KG1 (cell line): ENCODE measurements at places on chromosomes 5 and 9.

DNA sequence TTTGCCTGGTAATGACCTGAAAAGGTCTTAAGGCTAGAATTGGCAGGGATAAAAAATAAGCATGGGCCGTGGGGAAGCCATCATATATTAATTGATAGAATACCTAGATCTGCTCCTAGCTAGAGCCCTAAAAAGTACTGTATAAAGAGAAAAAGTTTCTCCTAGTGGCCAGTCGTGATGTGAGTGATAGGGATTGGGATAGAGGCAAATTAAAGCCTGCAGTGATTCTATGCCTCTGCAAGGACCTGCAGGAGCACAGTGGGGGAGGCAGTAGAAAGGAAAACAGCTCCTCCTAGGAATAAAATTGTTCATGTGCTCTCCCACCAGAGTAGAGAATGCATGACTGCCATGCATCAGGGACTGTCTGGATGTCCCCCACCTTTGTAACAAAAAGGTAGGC, 56.2 kb upstream of the FTMT start:
- no peak for DNase-seq

- DNase-seq = no peak
Observed at GRCh38 chr5:134394932-134395331, 16.7 kb downstream of the CDKN2AIPNL start.

DNA sequence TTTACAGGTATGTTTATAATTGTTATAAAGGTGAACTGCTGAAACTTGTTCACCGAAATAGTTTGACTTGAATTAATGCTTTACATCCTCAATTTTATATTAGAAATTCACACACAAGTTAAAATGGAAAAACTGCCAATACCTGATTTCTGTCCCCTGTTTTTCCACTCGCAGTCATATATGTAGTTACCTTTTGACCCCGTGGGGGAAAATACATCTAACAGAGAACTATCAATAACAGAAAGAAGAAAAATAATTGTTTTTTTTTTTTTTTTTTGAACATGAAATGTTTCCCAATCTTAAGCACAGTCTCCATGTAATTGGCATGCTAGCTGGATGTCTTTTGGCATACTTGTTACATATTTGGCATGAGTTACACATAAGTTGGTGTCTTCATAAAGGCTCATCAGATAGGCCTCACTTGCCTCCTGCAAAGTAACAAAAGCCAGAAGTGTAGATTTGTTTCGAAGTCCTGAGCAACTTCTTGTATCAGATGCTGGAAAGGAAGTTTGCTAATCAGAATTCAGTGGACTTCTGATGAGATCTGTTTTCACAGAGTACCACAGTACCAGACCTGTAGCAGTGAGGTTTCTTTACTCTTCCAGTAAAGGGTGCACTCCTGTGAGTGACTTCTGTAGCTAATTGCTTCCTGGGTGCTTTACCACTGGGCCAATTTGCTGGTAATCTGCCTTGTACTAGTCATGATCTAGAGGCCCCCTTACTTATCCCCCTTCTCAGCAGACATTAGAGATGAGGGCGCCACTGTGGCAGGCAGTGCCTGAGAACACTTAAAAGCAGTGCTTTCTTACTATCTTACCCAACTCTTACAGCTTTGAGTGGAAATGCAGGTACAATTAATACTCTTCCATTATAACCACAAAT, 36.2 kb upstream of the CXXC5 start:
- no peak for DNase-seq

DNA sequence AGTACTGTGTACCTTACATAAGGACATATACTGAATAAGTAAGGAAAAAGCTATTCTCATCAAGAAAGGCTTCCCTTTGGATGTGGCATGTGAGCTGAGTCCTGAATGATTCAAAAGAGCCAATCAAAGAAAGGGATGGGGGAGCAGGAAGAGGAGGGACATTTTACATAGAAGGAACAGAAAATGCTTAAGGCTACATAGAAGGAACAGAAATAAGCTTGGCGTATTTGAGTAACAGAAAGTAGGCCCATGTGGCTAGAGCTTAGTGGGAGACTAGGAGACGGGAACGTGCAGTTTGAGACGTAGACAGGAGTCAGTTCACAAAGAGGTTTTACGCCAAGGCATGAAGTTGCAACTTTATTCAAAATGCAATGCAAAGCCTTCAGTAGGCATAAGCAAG, 126.3 kb downstream of the CEMIP2 start:
- no peak for DNase-seq

DNA sequence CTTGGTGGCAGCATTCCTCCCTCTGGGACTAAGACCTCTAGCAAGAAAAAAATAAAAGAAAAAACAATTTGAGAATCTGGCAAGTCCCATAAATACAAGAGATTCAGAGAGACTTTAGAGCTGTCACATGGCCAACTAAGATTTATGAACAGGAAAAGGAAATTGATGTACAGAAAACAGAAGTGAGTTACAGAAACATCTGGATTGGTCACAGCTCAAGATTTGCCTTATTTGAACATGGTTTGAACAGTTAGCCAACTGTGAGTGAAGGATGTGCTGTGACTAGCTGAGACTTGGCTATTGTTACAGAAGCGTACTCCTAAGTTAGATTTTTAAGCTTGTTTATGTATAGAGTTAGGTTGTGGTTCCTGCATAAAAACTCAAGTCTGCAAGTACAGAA, 340.2 kb downstream of the SLCO4C1 start:
- DNase-seq = no peak

DNA sequence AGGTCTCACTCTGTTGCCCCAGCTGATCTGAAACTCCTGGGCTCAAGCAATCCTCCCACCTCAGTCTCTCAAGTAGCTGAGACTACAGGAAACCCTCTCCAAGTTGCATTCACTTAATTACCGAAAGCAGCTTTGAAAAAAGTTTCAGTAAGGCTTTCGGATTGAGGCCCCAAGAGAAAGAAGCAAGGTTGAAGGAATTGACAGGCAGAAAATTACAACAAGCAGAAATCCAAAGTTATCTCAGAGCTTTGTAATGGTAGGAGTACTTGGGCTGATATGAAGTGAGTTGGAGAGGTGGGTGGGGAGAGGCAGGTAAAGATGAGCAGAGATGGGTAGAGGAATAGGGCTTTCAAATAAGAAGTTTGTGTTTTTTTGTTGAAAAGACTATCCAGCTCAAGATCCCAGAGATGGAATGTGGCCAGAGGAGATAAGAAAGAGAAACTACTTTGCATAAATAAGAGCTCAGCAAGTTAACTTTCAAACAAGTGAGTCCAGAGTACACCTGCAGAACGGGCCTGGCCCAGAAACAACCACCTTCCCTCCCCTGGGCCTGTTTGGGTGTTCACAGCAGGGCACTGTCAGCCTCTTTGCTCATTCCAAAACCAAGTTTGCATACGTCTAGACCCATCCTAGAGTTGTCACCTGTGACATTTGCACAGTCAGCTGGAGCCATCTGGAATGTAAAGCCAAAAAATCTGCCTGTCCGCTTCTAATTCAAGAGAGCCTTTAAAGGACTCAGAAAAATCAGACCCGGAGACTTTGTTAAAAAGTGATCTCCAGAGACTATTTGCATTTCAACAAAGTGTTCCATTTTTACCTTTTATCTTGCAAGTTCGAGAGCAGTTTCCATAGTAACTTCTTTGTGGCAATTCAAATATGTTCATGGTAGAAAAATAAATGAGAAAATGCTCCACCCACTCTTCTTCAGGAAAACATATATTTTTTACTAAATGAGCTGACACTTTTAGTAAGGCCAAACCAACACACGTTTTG, 2.2 kb upstream of the CLINT1 start:
- no peak for DNase-seq

DNA sequence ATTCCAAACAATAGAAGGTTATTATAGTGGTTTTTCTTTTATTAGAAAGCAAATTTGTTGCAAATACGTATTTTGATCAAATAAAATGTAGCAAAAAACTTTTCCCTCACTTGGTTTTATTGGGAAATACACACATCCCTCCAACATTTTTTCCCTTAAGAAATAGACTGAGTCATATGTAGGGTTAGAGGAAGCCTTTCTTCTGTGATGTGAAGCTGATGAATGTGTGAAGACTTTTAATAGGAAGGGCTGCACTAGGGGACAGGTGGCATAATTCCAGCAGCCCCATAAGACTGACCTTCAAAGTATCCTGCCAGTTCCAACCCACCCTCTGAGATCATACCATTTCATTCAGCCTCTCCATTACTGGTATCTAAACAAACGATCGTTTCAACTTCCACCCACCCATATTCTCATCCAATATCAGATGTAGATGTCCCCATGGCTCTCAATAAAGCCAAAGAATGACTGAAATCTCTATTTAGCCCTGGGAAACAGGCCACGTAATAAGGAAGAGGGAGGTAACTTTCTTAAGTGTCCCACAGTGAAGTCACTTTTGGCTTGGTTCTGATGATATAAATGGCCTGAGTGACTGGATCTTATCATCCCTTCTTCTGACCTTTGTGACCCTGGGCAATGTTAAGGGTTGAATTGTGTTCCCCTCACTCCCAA, 64.7 kb upstream of the LPAR1 start:
- DNase-seq = no peak

GRCh38 chr9:24385077-24385476, 160.6 kb downstream of the IZUMO3 start:
- DNase-seq = no peak

GRCh38 chr9:31415164-31415563, 969.3 kb upstream of the ACO1 start:
- DNase-seq = no peak
